ENCODE measurements at places on chromosomes 5 and 9.

- peak; percentile 58 for DNase-seq
Observed at GRCh38 chr9:99823681-99824377, 2.1 kb downstream of the NR4A3 start.

DNA sequence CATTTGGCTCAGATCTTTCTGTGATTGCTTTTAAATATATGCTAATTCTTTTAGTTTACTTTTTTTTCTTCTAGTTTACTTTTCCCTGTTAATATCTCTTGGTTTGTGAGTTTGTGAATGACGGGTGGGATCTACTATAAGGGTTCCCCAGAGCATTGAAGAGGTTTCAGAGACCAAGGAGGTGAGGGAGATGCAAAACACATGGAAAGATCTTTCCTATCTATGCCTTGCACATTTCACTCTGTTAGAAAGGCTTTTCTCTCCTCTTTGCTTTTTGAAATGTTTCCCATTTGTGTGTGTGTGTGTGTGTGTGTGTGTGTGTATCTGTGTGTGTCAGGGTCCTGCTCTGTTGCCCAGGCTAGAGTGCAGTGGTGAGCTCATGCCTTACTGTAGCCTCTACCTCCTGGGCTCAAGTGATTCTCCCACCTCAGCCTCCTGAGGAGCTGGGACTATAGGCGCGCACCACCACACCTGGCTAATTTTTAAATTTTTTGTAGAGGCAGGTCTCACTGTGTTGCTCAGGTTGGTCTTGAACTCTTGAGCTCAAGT, 50.7 kb downstream of the CNTLN start:
- DNase-seq, result no peak

DNA sequence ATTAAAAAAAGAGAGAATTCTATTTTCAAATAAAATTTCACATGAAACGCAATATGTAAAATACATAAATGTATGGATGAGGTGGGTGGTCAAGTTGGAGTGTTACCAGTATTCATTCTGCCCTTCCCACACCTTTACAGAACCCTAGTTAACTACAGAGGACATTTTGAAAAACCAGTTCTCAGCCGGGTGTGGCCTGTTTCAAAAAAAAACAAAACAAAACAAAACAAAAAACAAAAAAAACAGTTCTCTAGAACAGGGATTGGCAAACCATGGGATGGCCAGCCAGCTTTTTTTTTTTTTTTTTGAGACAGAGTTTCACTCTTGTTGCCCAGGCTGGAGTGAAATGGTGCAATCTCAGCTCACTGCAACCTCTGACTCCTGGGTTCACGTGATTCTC, 28.4 kb upstream of the HK3 start:
- no peak for DNase-seq

GRCh38 chr5:84693256-84693655, 308.6 kb upstream of the EDIL3 start:
- DNase-seq, result no peak

All from activated CD4-positive, alpha-beta T cell treated with anti-CD3 and anti-CD28 coated beads, Interleukin-2, amount 50 U/mL, for 1 hour (primary cell).